AG04450 (cell line): ENCODE measurements at places on chromosomes 4 and X.

- DNase-seq = no peak
Observed at GRCh38 chr4:113639326-113639725, 122.2 kb downstream of the CAMK2D start.

DNA sequence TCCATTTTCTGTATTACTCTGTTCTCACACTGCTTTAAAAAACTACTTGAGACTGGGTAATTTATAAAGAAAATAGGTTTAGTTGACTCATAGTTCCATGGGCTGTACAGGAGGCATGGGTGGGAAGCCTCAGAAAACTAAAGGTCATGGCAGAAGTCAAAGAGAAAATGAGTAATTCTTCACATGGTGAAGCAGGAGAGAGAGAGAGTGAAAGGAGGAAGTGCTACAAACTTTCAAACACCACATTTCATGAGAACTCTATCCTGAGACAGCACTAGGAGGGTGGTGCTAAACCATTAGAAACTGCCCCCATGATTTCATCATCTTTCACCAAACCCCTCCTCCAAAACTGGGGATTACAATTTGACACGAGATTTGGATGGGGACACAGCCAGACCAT, 108.0 kb upstream of the PBDC1 start:
- no peak for DNase-seq

DNA sequence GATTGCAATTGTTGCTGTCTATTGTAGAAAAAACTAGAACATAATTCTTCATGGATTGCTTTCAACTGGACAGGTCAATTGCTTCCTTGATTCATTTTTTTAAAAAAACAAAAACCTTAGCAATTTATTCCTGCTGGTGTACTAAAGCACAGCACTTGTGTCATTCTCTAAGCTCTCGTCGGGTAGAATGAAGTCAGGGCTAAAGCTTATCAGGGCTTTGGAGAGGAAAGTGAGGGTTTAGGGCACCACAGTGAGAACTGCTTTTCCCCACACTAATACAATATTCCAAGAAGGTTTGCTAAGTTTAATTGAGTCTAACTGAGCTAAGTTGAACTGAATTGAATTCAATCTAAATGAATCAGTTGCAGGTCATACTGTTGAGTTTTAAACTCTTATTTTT, 76.4 kb upstream of the TLR3 start:
- DNase-seq = no peak

DNA sequence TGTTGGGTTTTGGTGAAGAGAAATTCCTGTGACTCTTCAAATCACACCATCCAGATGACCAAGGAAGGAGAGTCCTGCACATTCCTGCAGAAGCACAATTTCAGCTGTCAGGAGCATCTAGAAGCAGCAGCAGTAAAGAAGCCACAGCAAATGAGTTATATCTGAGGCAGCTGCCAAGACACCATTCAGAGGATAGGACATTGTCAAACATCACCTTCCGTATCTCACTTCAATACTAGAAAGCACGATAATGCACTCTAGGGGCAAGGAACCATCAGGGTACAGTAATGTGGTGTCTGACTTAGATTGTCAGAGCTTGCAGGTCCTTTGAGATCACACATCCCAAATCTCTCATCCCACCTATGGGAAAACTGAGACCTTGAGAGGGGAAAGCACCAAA, 134.5 kb downstream of the COL4A6 start:
- no peak for DNase-seq

DNA sequence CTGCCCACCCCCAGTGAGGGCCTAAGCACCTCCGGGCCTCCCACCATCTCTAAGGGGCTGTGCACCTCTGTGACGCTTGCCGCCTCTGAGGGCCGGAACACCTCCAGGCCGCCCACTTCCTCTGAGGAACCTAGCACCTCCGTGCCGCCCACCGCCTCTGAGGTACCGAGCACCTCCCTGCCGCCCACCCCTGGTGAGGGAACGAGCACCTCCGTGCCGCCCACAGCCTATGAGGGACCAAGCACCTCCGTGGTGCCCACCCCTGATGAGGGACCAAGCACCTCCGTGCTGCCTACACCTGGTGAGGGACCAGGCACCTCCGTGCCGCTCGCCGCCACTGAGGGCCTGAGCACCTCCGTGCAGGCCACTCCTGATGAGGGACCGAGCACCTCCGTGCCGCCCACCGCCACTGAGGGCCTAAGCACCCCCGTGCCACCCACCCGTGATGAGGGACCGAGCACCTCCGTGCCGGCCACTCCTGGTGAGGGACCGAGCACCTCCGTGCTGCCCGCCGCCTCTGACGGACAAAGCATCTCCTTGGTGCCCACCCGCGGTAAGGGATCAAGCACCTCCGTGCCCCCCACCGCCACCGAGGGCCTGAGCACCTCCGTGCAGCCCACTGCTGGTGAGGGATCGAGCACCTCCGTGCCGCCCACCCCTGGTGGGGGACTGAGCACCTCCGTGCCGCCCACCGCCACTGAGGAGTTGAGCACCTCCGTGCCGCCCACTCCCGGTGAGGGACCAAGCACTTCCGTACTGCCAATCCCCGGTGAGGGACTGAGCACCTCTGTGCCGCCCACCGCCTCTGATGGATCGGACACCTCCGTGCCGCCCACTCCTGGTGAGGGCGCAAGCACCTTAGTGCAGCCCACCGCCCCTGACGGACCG, 977 bp downstream of the MAGEE1 start:
- DNase-seq = no peak

- DNase-seq = no peak
Observed at GRCh38 chrX:23953908-23954269, 46.1 kb downstream of the CXorf58 start.

- DNase-seq = peak; percentile 38
Observed at GRCh38 chr4:47002580-47002979, 9.2 kb upstream of the GABRA4 start.
